ENCODE measurements at places on chromosomes 12 and 14.

GRCh38 chr12:6952863-6953441 is 1.8 kb downstream of the PTPN6 start:
- DNase-seq: no peak

DNA sequence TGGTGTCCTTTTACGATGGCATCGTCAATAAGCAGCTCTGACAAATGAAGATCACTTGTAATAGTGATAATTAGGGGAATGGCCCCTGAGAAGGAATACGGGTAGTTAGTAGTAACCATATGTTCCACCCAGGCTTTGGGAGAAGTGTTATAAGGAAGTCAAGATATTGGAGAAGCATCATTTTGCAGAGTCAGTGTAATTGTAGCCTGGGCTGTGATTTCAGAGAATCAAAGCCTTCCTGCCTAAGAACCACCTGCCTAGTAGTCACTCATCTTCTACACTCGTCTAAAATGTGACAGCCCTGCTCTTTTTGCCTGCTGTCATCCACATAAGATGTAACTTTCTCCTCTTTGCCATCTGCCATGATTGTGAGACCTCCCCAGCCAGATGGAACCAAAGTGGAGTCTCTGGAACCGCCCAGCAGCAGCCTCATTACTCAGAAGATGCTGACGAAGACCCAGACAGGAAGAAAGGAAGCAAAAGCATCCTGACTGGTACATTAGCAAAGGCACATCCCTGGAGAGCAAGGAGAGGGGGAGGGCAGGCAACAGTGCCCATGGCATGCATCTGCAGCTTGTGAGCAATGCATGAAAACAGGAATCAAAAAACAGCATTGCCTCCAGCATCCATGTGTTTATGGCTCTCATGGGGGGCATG is 12.6 kb upstream of the EDDM3A start:
- no peak for DNase-seq

DNA sequence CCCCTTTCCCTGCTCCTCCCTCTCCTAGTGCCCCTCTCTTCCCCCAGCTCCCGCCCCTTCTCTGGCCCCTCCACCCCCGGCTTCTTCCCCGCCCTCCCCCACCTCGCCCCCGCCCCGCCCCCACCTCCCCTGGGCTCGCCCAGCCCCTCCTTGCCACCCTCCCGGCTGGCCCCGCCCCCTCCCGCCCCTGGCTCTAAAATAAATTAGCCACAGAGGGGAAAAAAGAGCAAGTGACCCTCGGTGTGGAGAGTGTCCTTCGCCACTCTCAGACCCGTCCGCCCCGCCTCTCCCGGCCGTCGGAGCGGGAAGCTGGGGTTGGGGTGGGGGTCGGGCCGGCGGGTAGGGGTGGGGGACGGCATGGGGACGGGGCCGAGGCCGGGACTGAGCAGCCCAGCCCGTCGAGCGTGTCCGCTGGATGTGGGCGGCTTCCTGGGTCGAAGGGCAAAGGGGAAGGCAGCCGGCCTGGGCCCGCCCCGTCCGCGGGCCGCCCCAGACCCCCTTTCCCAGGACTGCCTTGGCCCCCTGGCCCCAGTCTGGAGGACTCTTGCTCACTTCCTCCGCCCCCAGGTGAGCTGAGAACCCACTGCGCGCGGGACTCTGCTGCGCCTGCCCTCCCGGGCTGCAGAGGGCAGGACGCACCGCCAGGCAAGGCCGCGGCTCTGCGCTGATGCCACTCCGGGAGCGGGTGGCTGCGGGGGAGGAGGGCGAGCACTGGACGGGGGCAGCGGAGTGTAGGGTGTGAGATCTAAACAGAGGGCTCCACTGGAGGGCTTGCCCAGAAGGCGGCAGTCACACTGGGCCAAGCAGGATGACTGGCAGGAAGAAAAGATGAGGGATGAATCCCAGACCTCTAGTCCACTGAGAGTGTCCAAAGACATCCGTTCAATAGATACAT is 570 bp upstream of the FIGNL2 start:
- no peak for DNase-seq

DNA sequence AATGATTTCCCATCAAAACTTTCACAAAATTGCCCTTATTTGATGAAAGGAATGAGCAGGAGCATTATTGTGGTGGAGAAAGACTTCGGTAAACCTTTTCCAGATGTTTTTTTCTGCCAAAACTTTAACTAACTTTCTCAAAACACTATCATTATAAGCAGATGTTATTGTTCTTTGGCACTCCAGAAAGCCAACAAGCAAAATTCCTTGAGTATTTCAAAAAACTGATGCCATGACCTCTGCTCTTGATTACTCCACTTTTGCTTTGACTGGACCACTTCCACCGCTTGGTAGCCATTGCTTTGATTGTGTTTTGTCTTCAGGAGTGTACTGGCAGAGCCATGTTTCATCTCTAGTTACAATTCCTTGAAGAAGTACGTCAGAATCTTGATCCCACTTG is 29.7 kb upstream of the RAB21 start:
- no peak for DNase-seq

GRCh38 chr12:85036733-85037132 is 582 bp downstream of the LRRIQ1 start:
- DNase-seq: no peak

- DNase-seq: no peak
Observed at GRCh38 chr14:104874110-104874531, 9.1 kb downstream of the CEP170B start.

DNA sequence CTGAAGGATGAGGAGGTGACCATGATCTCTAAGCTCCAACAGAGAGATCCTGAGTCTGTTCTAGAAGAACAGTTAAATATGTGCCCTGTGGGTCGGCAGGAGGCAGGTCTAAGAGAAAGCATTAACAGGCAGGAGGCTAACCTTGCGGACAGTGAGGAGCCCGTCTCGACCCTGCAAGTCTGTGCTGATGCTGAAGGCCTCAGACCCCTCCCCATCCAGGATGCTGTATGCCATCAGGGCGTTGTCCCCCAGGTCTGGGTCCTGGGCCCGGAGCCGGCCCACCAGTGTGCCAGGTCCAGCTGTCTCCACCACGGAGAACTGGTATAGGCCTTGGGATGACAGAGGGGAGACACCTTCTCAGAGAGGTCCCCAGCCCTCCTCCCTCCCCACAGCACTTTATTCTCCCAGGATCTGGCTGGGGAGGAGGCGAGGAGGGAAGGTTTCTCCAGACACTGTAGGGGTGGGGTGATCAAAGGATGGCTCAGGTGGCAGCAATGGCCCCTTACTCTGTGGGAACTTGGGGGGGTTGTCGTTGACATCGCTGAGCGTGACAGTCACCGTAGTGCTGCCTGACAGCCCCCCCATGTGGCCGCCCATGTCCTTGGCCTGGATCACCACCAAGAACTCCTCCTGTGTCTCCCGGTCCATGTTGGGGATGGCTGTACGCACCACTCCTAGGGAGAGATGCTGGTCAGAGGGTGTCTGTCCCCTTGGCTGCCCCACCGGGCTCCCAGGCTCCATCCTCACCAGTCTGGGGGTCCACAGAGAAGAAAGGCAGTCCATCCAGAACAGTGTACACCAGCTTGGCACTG is 3.1 kb downstream of the CDH24 start:
- DNase-seq: no peak

GRCh38 chr12:10214136-10214894 is 1.6 kb downstream of the GABARAPL1 start:
- DNase-seq: no peak

- DNase-seq: no peak
Observed at GRCh38 chr12:123705935-123706334, 6.2 kb upstream of the ATP6V0A2 start.

- no peak for DNase-seq
Observed at GRCh38 chr12:2076196-2076570, 23.4 kb downstream of the CACNA1C start.

DNA sequence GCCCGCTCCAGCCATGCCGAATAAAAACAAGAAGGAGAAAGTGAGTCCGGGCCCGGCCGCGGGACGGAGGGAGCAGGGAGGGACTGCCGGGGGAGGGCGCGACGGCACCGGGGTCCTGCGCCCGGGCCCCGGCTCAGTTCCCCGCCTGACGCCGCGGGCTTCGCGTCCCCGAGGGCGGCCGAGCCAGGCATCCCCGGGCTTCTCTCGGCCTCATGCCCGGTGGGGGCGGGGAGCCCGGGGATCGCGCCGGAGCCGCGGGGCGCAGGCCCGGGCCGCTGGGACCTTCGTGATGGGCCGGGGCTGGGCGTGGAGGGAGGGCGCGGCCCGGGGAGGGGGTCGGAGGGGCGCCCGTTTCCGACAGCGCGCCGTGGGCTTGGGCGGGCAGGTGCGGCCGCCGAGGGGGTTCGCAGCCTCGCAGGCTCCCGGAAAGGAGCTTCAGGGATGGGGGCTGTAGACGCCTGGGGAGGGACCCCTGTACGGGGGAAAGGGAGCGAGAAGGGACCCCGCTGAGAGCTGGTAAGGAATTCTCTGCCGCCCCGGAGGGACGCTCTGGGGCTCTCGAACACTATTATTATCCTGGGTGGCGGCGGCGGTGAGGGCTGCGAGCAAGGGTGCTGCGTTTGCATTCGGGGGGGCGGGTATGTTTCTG is 496 bp downstream of the PPP2R5C start:
- DNase-seq: peak; percentile 44

- no peak for DNase-seq
Observed at GRCh38 chr12:550473-551260, 90.9 kb downstream of the B4GALNT3 start.

DNA sequence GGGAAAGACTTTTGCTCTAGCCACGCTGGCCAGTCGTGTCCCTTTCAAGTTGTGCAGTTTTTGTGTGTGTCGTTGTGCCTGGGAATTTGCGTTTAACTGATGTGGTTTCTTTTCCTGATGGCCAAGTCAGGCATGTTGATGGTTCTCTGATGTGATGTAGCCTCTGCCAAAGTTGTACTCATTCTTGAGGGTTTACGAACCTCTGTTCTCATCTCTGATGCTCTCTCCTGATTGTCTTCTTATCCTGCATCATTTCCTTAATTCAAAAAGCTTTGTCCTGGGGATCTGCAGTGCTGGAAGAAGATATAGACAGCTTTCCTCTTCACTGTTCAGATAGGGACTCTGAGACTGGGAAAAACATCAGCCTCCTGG is 25.4 kb downstream of the CD9 start:
- no peak for DNase-seq

DNA sequence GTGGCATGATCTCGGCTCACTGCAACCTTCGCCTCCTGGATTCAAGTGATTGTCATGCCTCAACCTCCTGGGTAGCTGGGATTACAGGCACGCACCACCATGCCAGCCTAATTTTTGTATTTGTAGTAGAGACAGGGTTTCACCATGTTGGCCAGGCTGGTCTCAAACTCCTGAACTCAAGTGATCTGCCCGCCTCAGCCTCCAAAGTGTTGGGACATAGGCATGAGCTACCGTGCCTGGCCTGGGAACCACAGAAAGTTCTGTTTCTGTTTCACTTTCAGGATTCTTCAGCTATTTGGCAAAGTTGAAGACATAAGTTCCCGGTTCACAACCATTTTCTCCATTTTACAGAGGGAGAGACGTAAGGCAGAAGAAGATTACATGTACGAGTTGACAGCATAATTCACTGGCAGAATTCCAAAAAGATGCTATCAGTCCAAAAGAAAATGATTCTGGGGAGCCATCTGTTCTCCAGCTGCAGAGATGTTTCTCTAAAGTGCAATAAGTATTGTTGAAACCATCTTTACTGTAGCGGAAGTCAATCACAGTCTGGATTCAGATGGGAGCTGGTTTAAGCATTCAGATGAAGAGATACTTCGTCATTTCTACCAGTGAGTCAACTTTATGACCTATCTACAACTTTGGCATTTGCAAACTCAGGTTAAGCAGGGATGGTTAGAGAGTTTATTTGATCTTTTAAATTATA is 8.1 kb upstream of the RNF34 start:
- no peak for DNase-seq

DNA sequence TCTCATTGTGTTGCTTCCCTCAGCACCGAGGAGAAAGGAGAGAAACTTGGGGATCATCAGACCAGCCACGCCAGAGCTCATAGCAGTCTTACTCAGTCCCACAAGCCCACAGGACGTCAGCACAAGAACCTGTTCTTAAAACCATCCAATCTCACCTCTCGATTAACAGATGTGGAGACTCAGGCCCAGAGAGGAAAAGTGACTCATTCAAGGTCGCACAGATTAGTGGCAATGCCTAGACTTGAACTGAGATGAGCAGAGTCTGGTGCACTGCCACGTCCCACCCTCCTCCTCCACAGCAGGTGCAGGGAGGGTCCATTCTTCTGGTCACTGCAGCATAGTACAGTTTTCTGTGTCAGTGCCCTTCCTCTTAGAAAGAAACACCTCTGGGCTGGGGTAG is 154.9 kb upstream of the PZP start:
- no peak for DNase-seq

GRCh38 chr12:88884600-88884999 is 304.3 kb upstream of the KITLG start:
- no peak for DNase-seq

DNA sequence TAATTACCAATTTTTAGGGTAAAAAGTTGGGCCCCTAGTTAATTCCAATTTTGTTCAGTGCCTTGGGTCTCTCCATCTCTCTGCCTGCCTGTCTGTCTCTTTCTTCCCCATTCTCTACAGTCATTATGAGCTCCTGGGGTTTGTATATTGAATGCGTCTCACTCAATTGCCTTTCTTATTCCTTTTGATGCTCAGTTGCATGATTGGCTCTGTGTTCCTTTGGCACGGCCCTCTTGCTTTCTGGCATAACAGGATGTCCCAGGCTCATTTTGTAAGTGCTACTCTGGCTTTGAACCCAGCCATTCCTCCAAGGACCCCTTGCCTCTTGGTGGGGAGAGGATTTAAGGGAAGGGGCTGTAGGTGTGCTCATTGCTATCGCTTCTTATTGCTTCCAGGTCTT is 35.6 kb downstream of the ZNF664 start:
- no peak for DNase-seq

DNA sequence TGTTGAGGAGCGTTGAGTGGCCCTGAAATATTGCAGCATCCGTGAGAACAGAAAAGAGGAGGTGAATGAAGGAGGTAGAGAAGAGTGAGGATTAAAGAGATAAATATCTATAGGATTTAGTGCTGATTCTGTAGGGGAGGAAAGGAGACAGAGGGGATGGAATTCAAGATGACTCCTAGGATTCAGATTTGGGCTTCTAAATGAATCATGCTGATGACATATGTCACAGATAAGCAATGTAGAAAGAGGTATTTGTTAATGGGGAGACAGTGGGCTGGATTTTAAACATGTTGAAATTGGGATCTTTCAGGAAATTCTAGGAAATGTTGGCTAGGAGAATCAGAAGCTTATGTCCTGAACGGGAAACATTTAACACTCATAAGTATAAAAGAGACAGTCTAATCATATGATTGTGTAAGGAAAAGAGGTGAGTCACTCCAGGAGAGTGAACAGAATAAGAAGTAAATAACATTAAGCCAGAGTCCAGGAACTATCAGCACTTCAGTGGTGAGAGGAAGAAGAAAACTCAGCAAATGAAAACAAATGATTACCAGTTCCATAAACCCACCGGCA is 58.1 kb upstream of the DIO2 start:
- DNase-seq: no peak
